ENCODE measurements at places on chromosomes 12 and 14.

- DNase-seq: no peak
Observed at GRCh38 chr12:64912516-64913255, 88.2 kb downstream of the TBC1D30 start.

DNA sequence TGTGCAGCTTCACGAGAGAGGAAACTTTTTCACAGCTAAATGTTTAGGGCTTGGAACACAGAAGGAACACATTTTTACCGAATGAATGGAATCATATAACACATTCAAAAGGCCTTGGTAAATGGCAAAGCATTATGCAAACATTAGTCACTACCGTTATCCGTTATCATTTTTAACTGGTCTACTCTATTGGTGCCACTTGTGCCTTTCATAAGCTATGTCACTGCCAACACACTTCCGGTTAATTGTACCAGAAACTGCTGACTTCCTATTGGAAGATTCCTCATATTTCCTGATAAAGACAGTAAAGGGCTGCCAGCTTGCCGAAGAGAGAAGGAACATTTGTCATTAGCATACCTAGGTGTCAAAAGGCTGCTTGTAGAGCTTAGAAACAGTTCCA lies 169.2 kb downstream of the APAF1 start:
- peak; percentile 1 for DNase-seq

DNA sequence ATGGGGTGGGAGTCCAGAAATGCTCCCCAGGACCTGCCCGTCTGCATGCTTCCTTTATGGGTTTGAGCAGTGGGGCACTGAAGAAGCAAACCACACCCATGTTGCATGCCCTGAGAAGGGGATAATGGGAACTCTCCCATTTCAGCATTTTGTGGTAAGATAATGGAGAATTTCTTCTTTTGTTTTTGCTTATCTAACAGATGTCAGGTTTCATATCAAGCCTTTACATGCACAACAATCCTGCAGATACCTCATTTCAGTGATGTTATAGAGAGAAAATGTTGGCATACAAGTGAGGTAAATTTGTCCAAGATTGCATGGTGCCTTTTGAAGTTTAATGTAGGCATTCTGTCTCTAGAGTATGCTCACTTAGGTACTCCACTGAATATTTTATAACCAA lies 177.0 kb downstream of the ALX1 start:
- no peak for DNase-seq

DNA sequence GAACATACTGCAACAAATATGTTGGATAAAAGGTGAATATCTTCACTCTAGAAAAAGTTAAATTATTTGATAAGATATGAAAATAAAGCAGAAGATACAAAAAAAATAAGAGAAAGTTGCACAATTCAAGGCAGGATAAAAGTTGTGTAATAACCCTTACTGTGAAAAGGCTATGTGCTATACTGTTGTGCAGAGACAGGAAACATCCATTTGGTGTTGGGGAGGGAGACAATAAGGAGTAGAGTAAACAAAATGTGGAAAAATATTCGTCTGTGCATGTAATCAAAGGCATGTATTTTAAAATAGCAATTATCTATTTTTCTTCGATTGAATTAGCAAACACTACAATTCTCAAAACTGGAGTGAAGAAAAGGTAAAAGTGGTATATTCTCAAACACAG lies 34.8 kb downstream of the PTHLH start:
- no peak for DNase-seq
